ENCODE measurements at places on chromosomes 7 and 10. TPM values are rescaled to one million over a fixed set of nuclear protein-coding genes. Genes with fewer than 3 reads are reported as not detected.

Gene SLC18A3
- not detected for total RNA-seq

Gene LAMB1
- total RNA-seq, result not detected

Gene PVRIG
- 64.8 TPM for total RNA-seq

Gene SKAP2
- 12.5 TPM for total RNA-seq

Gene TLX1
- total RNA-seq, result not detected

Gene IPMK
- total RNA-seq, result 5.8 TPM

Gene C10orf67
- total RNA-seq, result not detected

Gene IFIT2
- 7.3 TPM for total RNA-seq

Gene PITX3
- not detected for total RNA-seq

Gene HOXA5
- total RNA-seq, result not detected

Gene ZNF438
- total RNA-seq, result 2.3 TPM

Gene TRIM73
- total RNA-seq, result 8.2 TPM

Gene DOCK1
- total RNA-seq, result not detected

Gene TMEM168
- total RNA-seq, result 13.3 TPM

Gene KCND2
- total RNA-seq, result not detected

Gene LLCFC1
- not detected for total RNA-seq

Gene CALML5
- not detected for total RNA-seq

Gene AGBL3
- total RNA-seq, result 2.2 TPM

Gene FAM25G
- not detected for total RNA-seq

Gene EPO
- total RNA-seq, result not detected
